Breast epithelium (tissue), 4 donors: ENCODE measurements at places on chromosomes 2 and 18. TPM values are rescaled to one million over a fixed set of nuclear protein-coding genes. Genes with fewer than 3 reads are reported as not detected.

FNDC4 gene
- total RNA-seq = 57.3 TPM

GPAT2 gene
- total RNA-seq = 8.8 TPM

RAB31 gene
- total RNA-seq = 32.4 TPM

CELF4 gene
- not detected for total RNA-seq

RAB17 gene
- 43.9 TPM for total RNA-seq

ZNF532 gene
- 55.5 TPM for total RNA-seq

DNAH7 gene
- total RNA-seq = 7.2 TPM

DNA sequence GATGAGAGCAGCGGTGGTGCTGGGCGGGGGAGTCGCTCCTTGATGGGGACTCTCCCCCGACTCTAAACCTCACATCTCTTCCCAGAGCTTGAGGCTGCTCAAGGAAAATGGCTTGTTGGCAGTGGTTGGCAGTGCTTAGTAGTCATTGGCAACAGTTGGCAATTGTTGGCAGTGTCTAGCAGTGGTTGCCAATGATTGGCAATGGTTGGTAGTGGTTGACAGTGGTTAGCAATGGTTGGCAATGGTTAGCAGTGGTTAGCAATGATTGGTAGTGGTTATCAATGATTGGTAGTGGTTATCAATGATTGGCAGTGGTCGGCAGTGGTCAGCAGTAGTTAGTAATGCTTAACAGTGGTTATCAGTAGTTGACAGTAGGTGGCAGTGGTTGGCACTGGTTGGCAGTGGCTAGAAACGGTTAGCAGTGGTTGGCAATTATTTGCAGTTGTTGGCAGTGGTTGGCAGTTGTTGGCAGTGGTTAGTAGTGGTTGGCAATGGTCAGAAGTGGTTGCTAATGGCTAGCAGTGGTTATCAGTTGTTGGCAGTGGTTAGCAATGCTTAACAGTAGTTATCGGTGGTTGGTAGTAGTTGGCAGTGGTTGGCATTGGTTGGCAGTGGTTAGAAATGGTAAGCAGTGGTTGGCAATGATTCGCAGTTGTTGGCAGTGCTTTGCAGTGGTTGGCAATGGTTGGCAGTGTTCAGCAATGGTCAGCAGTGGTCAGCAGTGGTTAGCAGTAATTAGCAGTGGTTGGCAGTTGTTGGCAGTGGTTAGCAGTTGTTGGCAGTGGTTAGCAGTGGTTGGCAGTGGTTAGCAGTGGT is 85.4 kb upstream of the OTOS start:
- peak; percentile 19 for DNase-seq

DNA sequence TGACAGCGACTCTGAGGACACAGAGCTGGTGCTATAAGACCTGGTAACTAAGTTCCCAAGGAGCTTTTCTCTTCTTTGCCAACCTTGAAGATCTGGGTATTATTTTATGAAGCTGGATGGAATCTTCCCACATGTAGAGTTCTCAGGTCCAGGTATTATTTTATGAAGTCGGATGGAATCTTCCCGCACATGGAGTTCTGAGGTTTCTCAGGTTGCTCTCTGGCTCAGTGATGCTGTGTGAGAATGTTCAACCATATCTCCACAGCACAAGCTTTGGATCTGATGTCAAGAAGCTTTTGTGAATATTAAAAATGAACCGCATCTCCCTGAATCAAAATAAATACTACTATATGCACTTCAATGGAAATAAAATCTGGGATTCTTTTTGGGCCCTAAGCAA is at the start of gene SMIM21:
Gene SMIM21 (minus strand): TSS at position 101 of the 400 bp plus-strand sequence. CDS start 140 bp downstream, outside the sequence.
- no peak for DNase-seq
